Stimulated activated CD8-positive, alpha-beta memory T cell treated with anti-CD3 and anti-CD28 coated beads, Interleukin-7, amount 100 ng/mL, for 4 hours (primary cell): ENCODE measurements at places on chromosomes 11 and 22.

DNA sequence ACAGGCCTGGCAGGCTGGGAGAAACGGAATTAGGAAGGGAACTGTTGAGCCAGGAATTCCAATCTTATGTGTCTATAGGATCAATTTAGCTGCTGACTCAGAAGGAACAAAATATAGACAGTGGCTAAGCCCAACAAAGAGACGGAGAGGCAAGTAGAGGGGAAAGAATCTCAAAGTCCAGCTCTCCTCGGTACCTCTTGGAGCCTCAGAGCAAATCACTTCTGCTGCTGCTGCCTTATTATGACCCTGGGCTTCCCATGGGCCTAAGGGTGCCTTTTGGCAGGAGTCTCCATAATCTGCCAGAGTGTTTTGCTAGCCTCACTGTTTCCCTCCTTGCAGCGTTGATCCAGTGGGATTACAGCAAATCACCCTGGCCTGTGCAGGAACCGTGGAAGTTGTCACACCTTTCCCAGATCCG is 31.7 kb downstream of the PAX6 start:
- DNase-seq: no peak

- no peak for DNase-seq
These were observed 115.8 kb upstream of the NARS2 start for GRCh38 chr11:78690352-78690987.

GRCh38 chr11:12680246-12680939 is 6.2 kb downstream of the TEAD1 start:
- DNase-seq: no peak

DNA sequence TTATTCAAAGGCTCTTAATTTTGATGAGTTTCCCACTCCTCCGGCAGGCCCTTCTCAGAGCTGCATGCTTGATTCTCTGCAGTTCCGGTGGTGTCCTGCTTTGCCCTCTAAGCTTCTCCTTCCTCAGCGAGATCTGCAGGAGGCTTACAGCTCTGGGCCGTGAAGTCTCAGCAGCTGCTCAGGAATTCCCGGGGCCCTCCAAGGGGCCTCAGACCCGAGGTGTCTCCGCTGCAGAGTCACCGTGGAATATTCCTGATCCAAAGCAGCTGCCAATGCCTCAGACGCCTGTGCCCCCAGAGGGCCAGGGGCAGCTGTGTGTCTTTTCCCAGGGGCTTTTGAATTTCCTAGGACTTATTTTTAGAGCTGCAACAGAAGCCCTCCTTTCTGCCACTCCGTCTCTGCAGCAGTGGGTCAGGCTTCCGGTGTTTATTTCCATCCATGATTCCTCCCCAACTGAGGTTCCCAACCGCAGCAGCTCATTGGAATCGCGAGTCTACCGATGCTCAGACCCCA is 37.2 kb downstream of the RPS6KA4 start:
- no peak for DNase-seq

DNA sequence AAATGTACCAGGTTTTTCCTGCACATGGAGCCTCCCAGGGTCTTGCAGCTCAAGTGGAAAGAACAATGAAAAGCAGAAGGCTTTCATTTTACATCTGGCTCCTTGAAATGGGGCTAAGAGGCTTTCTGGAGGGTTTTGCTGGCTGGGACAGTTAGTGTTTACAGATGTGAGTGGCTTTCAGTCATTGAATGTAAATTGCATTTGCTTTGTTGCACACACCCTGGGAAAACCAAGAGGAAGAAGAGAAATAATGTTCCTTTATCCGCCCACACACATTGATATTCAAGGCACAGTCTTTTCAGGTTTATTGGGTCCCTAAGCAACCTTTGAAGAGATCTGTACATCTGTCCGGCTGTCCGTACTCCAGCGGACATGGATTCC is 144.5 kb downstream of the SPON1 start:
- DNase-seq: no peak

DNA sequence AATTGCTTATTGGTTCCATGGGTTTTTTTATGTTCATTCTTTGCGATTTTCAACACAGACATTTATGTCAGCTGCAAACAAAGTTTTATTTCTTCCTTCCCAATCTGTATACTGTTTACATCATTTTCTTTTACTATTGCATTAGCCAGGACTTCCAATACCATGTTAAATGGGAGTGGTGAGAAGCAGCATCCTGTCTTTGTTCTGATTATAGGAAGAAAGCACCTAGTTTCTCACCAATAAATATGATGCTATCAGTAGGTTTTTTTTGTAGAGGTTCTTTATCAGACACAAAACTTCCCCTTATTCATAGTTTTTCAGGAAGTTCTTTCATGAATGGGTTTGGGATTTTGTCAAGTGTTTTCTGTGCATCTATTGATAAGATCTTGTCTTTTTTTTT is 28.0 kb upstream of the OR8B8 start:
- DNase-seq: no peak

DNA sequence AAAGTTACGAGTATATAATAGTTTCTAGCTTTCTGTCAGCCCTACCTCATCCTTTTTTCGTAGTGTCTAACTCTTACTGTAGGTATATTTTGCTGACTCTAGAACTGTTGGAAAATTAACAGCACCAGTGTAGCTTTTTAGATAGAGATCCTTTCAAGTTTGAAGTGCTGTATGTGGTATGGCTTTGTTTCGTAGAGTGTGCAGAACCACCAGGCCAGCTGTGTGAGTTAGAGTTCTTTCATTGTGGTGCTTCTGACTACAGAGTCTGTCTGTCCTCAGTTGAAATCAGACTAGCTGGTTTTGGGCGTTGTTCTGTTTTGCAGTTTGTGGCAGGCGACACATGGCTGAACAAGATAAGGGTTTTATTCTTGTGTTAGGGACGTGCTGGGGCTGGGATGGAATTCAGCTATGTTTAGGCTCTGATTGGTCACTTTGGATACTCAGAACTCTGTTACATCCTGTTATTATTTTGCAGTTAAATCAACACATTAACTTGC is 3.2 kb downstream of the ARHGEF12 start:
- DNase-seq: no peak
